ENCODE measurements at places on chromosomes 5 and 9. TPM values are rescaled to one million over a fixed set of nuclear protein-coding genes. Genes with fewer than 3 reads are reported as not detected.

DNA sequence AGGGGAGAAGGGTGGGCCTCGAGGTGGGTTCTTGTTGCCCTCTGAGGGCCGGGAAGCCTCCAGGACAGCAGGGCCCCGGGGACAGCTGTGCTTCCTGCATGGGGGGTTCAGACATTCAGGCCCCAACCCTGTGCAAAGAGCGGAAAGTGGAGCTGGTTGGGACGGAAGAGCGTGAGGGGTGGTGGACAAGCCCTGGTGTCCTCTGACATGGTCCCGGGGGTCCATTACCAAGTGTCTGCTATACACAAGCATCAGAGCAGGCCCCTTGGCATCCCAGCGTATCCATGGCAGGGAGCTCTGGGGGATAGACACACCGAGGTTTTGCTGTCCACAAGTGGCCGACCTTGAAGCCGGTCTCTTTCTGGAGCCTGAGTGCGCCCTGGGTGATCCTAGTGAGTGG, 9.3 kb downstream of the PLPP7 start:
- DNase-seq, result no peak

GRCh38 chr5:180523629-180524466, 29.7 kb downstream of the CNOT6 start:
- DNase-seq, result no peak

The TEK gene
- total RNA-seq, result not detected

The SLC36A3 gene
- not detected for total RNA-seq

GRCh38 chr5:141382469-141383294, at the start of gene PCDHGA7:
PCDHGA7 (plus strand) TSS chr5:141382742; CDS start chr5:141382900, 158 bp downstream.
- DNase-seq, result no peak

- DNase-seq, result peak; percentile 54
Observed at GRCh38 chr9:89179895-89180734, 1.5 kb upstream of the SHC3 start.

- DNase-seq, result no peak
Observed at GRCh38 chr9:16726718-16727451, 143.6 kb downstream of the BNC2 start.

- no peak for DNase-seq
Observed at GRCh38 chr9:112166176-112167140, 8.6 kb downstream of the SUSD1 start.

DNA sequence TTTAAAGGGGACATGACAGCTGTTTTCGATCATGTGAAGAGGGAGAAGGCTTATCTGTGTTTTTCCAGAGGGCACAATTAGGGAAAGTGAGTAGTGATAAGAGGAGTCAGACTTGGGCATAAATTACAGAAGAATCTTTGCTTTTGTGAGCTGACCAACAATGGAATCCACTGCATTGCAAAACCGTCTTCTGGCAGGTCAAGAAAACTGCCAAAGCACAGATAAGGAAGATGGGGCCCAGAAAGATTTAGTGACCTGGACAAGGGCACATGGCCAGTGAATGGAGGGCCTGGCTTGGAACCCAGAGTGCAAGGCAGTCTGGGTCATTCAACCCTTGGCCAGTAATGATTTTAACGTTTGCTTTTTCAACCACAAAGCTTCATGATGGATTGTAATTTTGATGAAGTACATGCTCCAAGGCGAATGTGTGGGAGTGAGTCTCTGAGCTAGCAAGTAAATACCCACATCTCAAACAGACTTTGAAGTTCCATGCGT, 153.2 kb upstream of the MAST4 start:
- DNase-seq, result no peak

- no peak for DNase-seq
Observed at GRCh38 chr5:154778534-154778933, 23.4 kb downstream of the LARP1 start.

The PCA3 gene
- total RNA-seq, result not detected

DNA sequence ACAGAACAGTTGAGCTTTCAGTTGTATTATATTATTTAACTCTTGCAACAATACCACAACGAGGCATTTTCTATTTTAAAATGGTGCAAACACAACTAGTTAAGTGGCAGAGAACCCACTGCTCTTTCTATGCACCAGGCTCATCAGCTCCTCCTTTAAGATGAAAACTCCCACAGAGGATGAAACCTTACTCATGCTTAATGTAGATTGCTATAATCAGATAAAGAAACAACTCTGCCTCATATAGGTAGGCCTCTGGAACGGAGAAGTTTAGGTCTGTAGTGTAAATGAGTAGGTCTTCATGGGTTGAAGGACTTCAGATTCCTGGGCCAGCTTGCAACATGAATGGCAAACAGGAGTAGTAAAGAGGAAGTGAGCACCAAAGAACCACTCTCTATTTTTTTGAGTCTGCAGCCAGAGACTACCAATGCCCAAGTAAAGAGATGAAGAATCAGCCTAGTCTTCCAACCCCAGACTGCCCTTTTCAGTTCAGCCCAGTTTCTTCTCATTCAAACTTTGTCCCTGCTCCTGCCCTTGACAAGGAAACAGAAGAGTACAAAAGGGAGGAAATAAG, 33.9 kb downstream of the HACD4 start:
- no peak for DNase-seq

The SPATA31D3 gene
- total RNA-seq, result not detected

The CD180 gene
- not detected for total RNA-seq

GRCh38 chr9:77887662-77888061, 143.9 kb downstream of the GNAQ start:
- DNase-seq, result no peak

GRCh38 chr5:33631786-33632185, 191.0 kb downstream of the TARS1 start:
- DNase-seq, result no peak
